Foreskin keratinocyte (primary cell): ENCODE measurements at places on chromosomes 7 and 10. TPM values are rescaled to one million over a fixed set of nuclear protein-coding genes. Genes with fewer than 3 reads are reported as not detected.

Gene CAMK2B
- 0.46 and 1.5 TPM in 2 replicates for total RNA-seq

GRCh38 chr7:151206914-151207313 lies 3.4 kb downstream of the H2BK1 start:
- no peak for DNase-seq

Gene GIGYF1
- total RNA-seq = 15.6 and 16.0 TPM in 2 replicates

GRCh38 chr10:76396134-76396533 lies 964.7 kb downstream of the LRMDA start:
- no peak for DNase-seq

- DNase-seq = no peak
Observed at GRCh38 chr7:95578299-95578855, 17.9 kb downstream of the PDK4 start.

GRCh38 chr10:123607386-123607785 lies 58.8 kb upstream of the GPR26 start:
- DNase-seq = no peak

DNA sequence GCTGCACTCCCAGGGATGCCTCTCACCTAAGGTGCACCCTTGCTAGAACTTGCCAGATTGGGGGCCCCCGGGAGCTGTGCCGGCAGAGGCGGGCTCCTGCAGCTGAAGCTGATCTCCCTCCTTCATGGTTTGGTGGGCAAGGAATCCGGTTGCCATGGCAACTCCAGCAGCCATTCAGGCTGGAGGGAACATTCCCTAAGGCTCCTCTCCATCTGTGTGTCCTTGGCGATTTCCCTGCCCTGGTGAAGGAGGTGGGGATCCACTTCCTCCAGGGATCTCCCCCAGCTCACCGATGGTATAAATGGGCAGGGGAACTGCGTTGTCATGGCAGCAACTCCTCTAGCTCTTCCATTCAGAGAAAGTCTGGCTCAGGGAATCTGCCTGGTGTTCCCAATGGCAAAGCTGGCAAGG lies 49.6 kb upstream of the GPR158 start:
- DNase-seq = no peak

Gene PTER
- total RNA-seq = 9.0 and 10.1 TPM in 2 replicates

Gene NPC1L1
- total RNA-seq = not detected in 2 replicates

Gene CYP26C1
- not detected in 2 replicates for total RNA-seq

GRCh38 chr10:97875391-97875790 lies 25.7 kb downstream of the GOLGA7B start:
- no peak for DNase-seq

DNA sequence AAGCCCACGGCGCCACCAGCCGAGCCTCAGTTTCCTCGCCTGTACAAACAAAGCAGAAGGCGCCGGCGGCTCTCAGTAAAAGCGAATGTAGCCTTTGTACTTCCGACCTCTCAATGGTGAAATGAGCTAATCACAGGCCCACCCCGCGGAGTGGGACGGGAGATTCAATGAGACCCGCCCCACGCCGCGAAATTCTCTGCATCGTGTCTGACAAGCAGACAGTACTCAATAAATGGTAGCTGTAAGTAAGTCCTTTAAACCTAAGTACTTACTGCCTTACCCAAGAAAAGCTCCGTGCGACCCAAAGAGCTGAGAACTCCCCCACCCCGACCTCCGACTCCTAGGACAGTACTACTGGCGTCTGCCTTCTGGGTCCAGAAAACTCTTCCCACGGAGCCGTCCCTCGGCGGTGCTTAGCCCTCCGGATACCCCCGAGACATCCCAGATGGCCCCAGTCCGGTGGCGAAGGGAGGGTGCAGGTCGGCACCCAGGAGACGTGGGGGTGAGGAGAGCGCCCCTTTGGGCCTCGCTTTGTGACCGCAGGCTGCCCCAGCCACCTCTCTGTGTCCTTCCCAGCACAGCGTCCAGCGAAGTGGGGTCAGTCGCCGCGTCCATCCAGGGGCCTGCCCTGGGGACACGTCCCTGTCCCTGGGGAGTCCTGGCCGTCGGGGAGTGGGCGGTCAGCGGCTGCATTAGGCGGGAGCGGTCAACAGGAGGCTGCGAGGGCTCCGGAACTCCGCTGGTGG lies 972 bp upstream of the CXCL12 start:
- no peak for DNase-seq

- no peak for DNase-seq
Observed at GRCh38 chr7:10677668-10678232, 295.9 kb upstream of the PHF14 start.

Gene DNAJC1
- total RNA-seq = 19.2 and 20.1 TPM in 2 replicates

DNA sequence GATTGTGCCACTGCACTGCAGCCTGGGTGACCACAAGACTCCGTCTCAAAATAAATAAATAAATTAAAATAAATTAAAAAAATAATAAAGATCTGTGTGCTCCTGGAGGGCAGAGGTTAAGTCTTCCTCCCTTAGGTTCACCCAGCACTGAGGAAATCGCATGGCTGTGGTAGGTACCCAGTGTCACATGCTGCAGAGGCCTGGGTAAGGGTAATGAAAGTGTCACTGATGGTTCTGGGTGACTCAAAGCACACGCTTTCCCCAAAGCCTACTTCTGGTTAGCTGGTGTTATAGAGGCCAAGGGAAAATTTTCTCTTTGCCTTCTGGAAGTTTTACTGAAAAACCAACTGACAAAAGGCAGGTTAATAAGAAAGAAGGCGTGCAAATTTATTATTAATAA lies 88.8 kb upstream of the ITGB1 start:
- DNase-seq = no peak

GRCh38 chr10:60050366-60050765 lies 144.0 kb upstream of the CCDC6 start:
- no peak for DNase-seq

Gene ZCWPW1
- 1.3 and 1.6 TPM in 2 replicates for total RNA-seq

- peak; percentile 62 for DNase-seq
Observed at GRCh38 chr10:124562425-124563060, 100.9 kb downstream of the LHPP start.

DNA sequence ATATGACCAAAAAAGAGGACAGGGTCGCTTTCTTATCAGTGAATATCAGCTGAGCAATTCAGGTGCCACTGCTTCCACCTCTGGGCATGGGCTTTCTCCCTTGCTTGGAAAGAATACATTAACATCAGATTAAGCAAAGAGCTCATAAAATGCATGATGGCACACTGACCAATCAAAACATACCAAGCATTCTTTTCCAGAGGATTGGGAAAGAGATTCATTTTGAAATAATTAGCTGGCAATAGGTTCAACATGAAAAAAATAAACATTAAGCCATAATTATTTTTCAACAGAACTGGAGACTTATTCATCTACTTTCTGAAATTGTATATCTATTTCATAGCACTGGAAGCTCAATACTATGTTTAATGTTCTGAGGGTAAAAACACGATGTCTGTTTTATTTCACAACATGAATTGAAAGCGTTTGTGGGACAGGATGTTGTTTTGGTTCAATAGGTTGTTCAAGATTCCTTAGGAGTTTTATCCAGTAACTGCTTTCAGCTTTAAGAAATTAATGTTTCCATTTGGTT lies 53.2 kb downstream of the TFAM start:
- peak; percentile 61 for DNase-seq

DNA sequence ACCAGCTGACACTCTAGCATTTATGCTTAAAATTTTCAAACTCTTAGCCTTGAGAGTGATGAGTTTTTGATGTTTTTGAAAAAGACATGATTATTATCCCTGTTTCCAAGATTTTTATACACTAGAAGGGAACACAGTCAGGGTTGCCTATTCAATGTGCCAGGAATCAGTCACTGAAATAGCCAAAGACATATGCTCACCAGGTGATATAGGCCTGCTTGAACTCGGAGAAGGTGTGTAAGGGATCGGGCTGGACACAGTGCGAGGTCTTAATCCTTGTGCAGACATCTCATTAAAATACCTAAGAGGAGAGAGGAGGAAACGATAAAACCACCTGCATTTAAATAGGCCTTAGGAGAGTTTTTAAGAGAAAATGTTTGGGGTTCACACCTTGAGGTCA lies 51.0 kb upstream of the MRLN start:
- DNase-seq = no peak
